Gastrocnemius medialis (tissue), 4 donors: ENCODE measurements at places on chromosomes 12 and 14.

DNA sequence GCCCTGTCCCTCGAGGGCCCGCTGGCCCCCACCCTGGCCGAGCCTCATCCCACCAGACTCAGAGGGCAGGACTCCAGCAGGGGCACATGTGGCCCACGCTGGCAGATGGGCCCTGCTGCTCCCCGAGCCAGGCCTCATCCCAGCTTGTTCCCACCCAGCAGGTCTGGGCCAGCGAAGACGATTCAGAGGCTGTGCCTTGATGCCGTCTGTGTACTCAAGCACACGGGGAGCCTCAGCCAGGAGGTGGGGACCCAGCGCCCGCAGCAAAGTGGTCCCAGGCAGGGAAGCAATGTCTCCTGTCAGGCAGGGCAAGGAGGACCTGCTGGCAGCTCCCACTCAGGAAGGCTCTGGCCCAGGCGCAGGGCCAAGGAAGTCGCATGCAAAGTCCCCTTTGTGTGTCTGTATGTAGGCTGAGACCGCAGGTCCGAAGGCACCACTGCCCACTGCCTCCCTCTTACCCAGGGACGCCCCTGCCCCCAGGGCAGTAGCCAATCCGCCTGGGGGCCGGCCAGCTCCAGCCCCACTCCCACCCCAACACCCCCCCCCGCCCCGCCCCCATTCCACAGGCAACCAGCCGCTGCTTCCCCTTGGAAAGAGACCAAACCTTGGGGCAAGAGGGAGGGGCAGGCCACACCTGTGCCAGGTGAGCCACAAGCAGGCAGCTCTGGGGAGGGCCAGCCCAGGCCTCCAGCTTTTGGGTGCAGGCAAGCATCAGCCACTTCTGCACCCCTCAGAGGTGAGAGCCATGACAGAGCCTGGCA lies 9.4 kb downstream of the DEGS2 start:
- no peak for DNase-seq

- DNase-seq: no peak
These were observed 268.6 kb downstream of the ITPR2 start for GRCh38 chr12:26564391-26564790.

DNA sequence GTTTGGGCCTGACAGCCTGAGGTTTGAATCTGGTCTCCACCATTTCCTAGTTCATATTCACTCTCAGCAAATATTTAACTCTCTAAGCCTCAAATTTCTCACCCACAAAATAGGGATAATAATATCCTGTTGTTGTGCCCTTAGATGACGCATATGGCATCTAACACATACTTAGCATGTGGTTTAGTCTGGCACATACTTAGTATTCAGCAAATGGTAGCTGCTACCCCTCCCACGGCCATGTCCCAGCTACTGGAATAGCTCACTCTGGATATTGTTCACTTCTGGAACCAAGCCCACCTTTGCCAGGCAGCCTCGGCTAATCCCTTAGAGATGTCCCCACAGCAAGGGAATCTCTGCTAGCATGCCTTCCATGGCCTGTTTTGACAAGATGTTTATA lies 53.3 kb downstream of the BICD1 start:
- DNase-seq: no peak

- no peak for DNase-seq
These were observed 67.2 kb downstream of the RIC8B start for GRCh38 chr12:106841510-106842302.

DNA sequence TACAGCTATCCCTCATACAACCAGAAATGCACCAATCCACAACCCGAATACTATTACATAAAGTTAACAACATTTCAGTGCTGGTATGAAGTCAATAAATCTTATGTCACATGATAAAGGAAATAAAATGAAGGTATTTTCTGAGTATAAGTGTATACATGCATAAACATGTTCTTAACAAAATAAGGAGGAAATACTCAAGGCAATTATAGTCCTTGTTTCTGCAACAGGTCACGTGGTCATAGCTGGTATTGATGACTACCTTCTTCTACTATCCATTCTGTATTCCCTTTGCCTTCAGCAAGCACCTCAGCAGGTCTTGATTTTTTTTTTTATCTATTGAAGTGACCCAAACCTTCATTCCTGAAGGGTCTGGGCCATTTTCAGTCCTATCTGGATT lies 675.6 kb downstream of the RPL10L start:
- DNase-seq: no peak

GRCh38 chr12:51889216-51890132 lies 1.6 kb downstream of the ANKRD33 start:
- no peak for DNase-seq

- DNase-seq: no peak
These were observed 45.3 kb upstream of the OXA1L start for GRCh38 chr14:22721213-22721612.

GRCh38 chr12:62533087-62533754 lies 66.6 kb downstream of the MON2 start:
- DNase-seq: no peak

- no peak for DNase-seq
These were observed 107.0 kb downstream of the EXOC5 start for GRCh38 chr14:57161583-57162234.

GRCh38 chr14:64217308-64217707 lies 76.9 kb downstream of the ESR2 start:
- peak; percentile 73 for DNase-seq

GRCh38 chr14:31942166-31942841 lies 134.8 kb upstream of the ARHGAP5 start:
- no peak for DNase-seq
